ENCODE measurements at places on chromosomes 16 and 17.

GRCh38 chr16:66703406-66704215 is 7.1 kb upstream of the CMTM4 start:
- DNase-seq = no peak

DNA sequence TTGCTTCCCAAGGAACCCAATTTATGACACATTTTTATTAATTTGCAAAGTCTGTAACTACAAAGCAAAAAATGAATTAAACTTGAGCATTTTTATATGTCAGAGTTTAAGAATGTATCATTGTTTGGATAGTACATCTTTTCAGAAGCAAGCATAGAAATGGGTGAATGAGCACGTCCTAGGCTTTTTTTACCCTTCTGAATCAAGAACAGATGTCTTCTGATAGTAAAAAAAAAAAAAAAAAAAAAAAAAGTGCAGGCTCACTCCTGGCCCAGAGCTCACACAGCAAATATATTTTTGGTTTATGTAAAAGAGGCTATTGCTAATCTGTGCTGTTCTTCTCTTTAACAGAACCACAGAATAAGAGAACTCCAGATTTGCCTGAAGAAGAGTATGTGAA is 6.3 kb downstream of the TERF2IP start:
- no peak for DNase-seq

- no peak for DNase-seq
Observed at GRCh38 chr16:68711421-68712139, 25.5 kb upstream of the CDH1 start.

GRCh38 chr16:55324285-55325079 is 479 bp downstream of the IRX6 start:
- no peak for DNase-seq

DNA sequence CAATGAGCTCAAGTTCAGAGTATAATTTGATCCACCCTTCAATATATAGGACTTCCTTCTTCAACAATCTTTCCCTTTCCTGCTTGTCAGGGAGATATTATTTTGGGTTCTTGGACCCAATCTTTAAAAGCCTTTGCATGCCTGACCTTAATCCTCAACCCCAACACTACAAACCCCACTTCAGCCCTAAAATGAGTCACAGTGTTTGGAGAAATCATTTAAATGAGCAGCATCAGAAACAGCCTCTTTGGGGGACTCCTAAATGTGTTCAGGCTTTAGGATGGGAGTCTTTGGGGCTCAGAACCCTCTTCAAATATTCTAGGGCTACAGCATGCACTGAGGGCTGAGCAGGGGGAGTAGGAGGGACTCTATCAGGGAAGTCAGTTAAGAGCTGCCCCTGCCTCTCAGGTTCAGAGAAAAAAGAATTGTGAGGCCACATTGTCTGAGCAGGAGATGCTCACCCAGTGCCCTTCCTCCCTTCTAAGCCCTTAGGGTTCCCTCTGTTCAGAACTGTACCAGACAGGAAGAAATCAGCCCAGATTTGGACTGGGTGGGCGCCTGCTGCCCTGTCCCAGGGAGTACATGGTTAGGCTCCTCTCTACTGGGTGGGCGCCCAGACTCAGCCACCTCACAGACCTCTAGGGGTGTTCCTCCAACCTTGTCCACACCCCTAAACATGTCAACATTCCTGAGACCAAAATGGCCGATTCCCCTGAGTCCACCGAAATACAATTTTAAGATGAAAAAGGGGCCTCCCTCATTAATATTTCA is 5.0 kb downstream of the NEUROD2 start:
- no peak for DNase-seq

DNA sequence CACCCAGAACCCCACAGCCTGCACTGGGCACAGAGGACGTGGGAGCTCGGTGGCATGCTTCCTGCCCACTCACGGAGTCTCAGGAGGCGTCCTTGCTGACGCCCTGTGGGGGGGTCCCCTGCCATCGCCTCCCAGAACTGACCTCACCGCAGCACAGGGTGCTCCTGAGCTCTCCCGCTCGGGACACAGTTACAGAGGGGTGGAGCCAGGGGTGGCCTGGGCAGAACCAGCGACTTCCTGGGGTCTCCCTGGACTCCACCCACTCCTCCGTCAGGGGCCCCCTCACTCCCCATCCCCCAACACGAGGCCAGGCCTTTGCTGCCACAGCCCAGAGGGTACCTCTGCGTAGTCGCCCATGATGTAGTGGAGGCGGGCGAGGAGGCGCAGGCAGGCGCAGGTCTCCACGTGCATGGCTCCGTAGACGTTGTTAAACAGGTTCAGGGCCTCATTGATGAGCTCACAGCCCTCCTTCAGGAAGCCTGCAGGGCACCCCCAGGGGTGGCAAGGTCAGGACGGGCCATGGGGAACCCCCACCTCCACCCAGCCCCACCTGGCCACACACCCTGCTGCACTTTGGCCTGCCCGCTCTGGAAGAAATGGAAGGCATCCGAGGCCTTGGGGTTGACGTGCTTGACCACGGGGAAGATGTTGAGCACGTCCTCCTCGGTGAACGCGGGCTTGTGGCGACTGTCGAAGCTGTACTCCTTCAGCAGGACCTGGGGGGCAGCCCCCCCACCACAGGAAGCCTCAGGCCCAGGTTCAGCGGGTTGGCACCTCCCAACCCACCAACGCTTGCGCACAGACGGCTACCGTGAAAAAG is 17.8 kb downstream of the CLUH start:
- DNase-seq = peak; percentile 30

- DNase-seq = peak; percentile 64
Observed at GRCh38 chr16:74556375-74556922, 50.5 kb downstream of the GLG1 start.

- no peak for DNase-seq
Observed at GRCh38 chr17:74803971-74804370, 27.8 kb upstream of the NAT9 start.

DNA sequence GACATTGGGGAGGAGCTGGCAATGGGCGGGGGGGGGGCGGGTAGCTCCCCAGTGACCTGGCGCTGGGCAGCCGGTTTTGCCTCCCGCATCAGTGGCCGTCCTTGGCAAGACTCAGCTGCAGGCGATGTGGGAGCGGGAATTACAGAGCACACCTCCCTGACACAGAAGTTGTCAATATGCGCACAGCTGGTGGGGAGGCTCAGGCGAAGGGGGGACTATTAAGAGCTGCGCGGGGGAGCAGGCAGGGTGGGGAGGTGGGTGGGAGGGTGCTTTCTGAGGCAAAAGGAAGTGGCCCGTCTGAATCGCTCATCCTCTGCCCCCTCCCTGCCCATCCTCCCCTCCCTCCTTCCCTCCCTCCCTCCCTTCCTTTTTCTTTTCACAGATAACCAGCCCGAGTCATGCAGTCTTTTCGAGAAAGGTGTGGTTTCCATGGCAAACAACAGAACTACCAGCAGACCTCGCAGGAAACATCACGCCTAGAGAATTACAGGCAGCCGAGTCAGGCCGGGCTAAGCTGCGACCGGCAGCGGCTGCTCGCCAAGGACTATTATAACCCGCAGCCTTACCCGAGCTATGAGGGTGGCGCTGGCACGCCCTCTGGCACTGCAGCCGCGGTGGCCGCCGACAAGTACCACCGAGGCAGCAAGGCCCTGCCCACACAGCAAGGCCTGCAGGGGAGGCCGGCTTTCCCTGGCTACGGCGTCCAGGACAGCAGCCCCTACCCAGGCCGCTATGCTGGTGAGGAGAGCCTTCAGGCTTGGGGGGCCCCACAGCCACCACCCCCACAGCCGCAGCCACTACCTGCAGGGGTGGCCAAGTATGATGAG is 44.0 kb downstream of the SREBF1 start:
- no peak for DNase-seq

DNA sequence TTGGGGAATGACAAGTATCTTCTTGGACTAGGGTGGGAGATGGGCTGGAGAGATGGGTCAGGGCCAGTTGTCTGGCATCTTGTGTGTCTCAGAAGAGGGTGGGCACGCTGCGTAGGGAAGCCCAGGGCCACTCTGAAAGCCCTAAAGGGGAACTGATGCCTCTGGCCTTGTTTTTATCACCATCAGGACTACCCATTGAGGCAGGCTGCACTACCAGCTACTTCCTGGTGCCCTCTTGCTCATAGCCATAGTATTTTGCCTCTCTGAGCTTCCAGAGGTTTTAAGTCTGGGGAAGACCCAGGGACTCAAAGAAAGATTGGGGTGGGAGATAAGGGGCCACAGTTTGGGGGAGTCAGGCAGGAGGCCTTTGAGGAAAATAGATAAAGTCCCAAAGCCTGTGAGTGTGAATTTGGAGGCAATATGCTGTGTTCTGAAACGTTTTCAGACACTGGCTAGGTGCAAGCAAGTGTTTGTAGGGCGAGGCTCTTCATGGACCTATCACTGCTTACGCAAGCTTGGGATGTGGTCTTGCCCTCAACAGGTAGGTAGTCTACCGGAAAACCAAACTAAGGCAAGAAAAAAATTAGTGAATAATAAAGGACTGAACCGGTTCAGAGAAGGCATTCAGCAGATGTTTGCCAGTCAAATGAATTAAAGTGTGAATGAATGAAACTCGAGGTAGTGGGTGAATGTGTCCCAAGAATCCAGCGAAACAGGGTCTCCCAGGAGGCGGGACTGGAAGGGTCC is 688 bp upstream of the ITGB3 start:
- DNase-seq = no peak

GRCh38 chr16:1932050-1933028 is 10.7 kb downstream of the MSRB1 start:
- peak; percentile 53 for DNase-seq

DNA sequence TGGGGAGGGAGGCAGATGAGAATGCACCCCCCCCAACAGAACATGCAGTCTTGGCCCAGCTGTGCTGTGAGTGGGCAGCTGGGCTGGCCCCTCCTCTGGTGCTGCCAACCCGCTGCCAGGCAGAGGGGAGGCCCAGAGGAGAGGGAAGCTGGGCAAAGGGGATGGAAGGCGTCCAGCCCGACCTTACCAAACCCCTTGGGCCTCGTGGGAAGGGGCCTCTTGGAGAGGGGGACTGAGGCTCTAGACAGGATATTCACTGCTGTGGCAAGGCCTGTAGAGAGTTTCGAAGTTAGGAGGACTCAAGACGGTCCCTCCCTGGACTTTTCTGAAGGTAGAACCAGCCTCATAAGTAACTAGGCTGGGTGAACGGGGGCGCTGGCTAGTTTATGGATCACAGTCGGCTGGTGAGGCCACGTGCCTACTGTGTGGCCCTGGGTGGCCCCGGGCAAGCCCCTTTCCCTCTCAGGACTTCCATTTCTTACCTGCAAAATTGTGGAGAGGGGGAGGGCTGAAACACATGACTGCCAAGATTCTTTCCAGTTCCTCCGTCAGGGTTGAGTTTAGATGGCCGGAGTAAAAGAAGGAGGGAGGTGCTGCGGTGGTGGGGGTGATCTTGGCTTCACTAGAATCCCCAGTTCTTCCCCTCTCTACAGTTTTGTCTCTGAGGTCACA is 857 bp upstream of the STAT5A start:
- DNase-seq = no peak

GRCh38 chr16:27154705-27155521 is 48.4 kb upstream of the KDM8 start:
- DNase-seq = peak; percentile 39

DNA sequence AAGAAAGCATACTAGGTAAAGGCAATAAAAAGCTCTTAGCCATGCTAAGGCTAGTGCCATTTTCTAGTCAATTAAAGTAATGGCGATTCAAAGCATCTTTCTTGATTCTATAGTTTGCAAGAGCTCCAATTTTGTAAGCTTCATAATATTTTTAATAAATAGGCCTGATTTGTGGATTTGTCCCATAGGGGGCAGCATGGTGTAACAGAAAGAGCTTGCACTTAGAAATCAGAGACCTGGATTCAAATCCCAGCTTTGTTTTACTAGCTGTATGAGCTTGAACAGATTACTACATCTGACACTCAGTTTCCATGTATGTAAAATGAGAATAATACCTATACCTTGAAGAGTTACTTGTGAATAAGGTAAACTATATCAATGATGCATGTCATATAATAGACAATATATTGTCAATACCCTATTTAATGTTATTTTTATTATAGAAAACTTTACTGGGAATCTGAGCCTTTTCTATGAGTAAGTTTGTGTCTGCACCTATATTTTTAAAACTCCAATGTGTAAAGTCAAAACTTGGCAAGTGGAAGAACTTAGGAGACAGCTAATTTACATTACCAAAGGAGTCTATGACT is 93.6 kb upstream of the NOG start:
- DNase-seq = peak; percentile 58
